ENCODE measurements at places on chromosomes 13 and 19.

DNA sequence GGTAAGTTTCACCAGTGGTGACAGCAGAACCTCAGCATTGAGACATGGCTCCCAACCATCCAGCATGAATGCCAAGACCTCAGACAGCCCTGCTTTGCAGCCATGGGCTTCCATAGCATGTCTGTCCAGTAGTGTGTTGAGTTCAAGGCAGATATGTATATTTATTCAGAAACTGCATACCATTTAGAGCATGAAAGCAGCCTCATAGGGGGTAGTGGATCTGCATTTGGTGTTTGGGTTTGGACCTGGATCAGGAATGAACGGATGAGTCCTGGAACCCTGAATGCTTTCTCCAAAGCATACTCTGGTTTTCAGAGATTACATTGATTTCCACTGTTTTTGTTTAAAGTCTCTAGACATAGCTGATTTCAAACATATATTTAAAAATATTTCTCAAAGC lies 114.3 kb downstream of the ESD start:
- DNase-seq, result no peak

GRCh38 chr19:55452749-55453346 lies 8.6 kb downstream of the ISOC2 start:
- peak; percentile 94 for DNase-seq

GRCh38 chr19:7987114-7987768 lies 18.2 kb downstream of the ELAVL1 start:
- DNase-seq, result no peak

DNA sequence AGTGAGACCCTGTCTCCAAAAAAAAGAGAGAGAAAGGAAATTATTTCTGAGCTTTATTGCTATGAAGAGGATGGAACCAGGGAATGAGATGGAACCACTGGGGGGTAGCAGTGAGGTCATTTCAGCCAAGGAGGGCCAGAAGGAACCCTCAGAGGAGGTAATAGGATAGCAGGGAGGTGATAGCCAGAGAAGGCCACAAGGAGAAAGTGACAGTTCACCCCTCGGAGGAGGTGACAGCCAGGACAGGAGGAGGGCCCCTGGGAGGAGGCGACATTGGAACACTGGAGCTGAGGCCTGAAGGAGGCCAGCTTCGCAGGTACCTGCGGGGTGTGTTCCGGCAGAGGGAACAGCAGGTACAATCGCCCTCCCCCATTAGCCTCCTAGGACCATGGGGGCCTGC lies 675 bp upstream of the PGPEP1 start:
- DNase-seq, result no peak

DNA sequence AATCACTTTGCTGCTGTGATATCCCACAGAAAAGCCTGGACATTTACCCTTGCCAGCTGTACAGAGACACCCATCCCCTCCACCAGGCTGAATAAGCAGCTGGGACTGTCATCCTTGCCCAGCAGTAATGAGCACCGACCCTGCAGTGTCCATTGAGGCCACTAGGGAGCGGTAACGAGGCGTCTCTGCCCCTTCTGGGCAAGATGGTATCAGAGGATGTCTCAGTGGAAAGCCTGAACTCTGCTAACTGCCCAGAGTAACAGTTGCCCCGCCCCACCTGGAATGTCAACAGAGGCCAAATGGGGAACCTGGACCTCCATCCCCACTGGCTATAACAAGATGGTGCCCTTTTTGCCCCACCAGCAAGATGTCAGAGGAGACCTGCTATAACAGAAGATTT lies 22.8 kb upstream of the CEACAM20 start:
- peak; percentile 37 for DNase-seq

- DNase-seq, result no peak
Measured at GRCh38 chr13:100517728-100518127, 70.9 kb downstream of the GGACT start.

GRCh38 chr13:84978851-84979250 lies 820.4 kb downstream of the SLITRK6 start:
- DNase-seq, result no peak

DNA sequence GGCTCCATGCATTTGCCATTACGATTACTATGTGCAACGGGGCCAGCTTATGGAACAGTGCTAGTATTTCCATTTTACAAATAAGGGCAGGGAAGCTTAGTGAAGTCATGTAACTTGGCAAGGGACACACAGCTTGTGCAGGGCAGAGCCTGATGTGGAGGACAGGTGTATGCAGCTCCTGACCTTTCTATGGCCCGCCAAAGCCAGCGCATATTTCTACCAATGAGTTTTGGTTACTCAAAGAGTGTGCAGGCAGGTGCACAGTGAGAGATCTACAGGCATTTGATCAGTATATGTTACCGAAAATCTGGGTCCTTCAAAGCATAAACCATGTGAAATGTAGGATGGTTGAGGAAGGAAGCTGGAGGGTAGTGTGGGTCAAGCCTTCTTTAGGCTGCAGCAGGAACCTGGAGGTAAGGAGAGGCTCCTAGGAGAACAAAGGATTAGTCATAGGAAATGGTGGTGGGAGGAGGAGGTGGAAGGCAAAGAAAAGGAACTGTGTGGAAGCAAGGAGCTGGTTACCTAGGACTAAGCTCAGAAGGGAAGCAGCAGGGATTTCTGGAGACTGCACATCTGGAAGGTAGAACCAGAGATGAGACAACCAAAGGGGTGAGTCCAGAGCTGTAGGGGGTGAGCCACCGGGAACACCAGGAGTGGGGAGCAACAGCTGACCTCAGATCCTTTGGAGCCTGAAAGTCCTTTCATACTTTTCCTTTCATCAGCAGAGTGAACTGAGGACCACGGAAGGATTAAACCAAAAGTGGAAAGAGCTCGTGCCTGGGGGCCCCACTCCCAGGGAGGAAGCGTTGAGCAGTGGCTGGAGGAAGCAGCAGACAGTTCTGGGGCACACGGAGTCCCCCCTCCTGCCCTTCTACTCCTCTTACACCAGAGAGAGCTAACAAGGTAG lies 4.2 kb upstream of the PDX1 start:
- DNase-seq, result no peak

DNA sequence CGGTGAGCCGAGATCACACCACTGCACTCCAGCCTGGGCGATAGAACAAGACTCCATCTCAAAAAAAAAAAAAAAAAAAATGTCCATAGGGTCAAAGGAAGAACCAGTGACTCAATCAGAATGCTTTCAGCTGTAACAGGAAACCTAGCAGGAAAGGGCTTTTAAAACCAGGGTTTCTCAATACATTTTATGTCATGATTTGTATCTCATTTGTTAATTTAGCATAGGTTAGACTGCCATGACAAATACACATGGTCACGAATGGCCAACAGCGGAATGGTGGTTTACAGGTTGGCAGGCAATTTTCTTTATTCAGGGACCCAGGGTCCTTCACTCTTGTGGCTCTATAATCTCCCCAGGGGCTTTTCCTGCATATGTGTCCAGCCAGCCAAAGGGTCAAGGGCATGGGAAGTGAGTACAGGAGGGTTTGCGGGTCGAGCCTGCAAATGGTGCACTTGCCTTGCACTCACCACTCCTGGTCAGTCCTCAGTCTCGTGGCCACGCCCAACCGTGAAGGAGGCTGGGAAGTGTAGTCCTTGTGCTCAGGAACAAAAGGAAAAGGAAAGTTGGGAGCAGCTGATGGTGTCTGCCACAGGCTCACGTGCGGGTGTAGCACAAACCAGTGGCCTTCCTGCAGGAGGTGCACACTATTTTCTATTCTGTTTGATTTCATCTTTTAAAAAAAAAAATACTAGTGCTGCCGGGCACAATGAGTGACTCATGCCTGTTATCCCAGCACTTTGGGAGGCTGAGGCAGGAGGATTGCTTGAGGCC lies 14.8 kb downstream of the DHX34 start:
- DNase-seq, result no peak

DNA sequence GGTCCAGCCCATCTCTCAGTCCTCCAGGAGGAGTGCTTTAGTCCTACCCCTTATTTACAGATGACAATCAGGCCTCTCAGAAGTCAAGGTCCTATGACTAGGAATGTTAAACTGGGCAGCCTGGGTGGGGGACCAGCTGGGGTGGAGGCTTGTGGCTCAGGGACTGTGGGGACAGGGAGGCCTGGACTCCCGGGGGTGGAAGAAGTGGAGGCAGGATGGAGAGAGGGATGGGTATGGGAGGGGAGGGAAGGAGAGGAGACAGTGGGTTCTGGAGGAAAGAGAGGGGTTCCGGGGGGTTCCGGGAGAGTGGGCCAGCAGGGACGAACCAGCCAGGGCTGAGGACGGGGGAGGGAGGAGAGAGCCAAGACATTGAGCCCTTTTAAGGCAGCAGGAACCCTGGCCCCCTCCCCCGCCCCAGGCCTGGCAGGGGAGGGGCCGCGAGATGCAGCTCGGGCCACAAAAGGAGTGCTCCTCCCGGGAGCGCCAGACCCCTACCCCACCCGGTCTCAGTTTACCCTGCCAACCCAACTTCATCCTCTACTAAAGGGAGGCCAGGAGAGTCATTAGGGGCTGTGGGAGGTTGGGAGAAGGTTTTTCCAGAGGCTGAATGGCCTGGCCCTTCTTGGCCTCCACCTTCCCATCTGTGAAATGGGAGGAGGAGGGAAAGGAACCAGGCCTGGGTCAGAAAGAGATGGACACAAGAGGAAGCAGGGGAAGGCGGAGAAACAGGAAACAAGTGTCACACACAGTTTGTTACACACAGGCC lies 1.7 kb downstream of the DMPK start:
- DNase-seq, result no peak

DNA sequence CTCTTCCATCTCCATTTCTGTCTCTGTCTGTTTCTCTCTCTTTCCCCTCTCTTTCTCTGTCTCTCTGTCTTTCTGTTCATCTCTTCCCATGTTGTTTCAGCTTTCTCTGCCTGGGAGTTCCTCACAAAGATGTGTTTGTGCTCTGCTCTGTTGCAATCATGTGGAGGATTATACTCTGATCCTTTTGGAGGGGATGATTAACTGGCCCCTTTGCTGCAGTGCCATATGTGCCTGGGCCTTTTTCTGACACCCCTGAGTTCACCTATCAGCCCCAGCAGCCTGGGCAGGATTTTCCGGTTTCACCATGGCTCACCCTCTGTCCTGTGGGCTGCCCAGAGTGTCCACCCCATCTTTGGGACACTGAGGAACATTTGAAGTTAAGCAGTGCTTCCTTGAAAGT lies 9.0 kb upstream of the TEX26 start:
- DNase-seq, result no peak

DNA sequence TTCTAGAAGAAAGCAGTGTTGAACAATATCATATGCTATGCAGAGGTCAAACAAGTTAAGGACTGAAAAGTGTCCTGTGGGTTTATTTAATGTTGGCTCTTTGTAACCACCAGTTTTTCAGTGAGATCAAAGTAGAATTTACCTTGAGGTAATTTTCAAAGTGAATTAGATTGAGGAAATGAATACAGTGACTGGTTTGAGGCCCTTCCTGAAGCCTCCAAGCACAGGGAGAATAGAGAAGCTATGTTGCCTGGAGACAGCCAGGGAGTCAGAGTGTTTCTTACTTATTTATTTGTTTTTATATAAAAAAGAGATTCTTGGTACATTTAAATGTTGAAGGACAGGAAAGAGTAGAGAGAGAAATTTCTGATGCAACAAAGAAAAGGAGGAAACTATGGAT lies 954.3 kb upstream of the SPRY2 start:
- no peak for DNase-seq

DNA sequence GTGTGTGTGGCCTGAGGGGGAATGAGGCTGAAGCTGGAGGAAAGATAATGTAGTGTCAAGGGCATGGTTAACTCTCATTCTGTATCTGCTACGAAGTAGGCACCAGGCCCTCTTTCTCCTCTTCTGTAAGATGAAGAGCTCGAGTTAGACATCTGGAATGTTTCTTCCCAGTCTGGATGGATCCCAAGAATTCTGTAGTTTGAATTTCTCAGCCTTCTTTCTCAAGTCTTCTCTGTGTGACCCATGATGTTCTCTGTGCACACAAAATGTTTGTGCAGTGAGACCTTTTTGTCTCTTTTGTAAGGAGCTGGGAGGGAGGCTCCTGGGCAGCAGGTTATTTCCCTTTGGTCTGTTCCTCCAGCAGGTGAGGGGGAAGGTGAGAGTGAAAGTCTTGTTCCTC lies 13.7 kb downstream of the FGF9 start:
- no peak for DNase-seq

DNA sequence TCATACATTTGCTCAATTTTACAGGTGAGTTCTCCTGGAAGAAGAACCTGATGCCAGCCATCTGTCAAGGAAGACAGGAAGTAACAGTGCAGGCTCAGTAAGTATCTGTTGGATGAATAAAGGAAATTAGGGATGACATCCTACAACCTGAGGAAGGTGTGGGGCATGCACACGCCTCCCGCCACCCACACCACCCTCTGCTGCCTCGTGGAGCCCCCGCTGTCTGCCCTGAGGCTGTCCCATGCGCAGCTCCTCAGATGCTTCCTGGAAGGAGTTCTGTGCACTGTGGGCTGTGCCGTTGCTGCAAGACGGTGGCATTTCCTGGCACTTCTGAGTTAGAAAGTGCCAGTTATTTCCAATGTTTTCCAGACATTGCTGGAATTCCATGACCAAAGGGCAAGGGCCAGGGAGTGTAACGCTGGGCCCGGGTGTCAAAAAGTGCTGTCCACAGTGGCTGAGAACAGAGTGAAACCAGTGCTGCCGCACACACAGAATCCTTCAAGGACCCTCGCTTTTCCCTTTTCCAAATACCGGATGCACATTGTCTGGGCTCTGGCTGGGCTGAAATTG lies 4.2 kb upstream of the TEX29 start:
- DNase-seq, result no peak

DNA sequence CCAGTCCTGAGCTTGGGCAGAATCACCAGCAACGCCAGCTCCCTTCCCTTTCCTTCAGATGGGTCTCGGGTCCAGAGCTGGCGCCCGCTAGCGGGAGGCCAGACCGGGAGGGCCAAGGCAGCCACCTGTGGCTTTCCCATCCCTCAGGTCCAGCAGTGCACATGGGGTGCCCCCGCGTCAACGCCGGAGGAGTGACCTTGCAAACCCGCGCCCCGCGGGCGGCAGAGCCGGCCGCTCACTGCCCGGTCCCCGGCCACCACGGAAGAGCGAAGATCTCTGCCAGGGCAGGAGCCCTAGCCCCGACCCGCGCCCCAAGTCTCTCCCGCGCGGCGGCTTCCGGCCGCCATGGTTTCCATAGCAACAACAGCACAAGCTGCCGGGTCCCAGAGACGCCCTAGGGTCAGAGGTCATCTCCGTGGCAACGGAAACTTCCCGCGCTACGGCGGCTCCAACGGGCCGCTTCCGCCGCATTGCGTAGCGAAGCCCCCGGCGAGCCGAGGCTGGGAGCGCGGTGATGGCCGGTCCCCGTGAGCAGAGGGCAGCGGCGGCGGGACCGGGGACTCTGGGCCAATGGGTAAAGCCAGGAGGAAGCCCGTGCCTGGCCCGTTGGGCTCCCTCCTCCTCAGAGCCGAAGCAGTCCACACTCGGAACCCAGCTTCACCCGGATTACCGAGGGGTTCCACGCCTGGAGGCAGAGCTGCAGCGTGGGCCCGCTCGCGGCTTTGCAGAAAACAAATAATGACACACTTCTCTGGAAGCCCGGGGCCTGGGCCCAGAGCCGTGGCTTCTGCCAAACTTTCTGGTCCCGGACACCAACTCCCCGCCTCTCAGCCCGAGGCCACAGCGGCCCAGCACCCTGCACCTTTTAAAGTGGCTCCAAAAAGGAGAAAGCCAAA lies 7.4 kb downstream of the FGF14 start:
- DNase-seq, result peak; percentile 94

GRCh38 chr19:2865334-2866100 lies 1.6 kb upstream of the ZNF556 start:
- no peak for DNase-seq
